ENCODE measurements at places on chromosomes 12 and 14.

DNA sequence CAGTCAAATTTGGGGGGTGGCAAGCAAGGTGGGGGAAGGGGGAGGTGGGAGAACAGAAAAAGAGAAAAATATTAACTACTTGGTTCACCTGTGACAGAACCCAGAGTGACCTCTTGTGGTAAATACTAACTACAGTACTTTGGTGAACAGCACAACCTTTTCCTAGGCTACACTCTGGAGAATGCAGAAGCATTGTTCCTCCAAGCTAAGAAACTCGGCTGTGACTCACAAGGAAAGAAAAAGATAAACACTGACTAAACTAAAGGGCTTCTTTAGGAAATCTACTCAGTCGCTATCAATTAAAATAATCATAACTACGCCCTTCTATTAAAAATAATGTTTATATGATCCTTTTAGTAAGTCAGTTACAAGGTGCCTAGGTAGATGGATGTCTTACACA lies 5.4 kb downstream of the KCNH5 start:
- no peak for DNase-seq

DNA sequence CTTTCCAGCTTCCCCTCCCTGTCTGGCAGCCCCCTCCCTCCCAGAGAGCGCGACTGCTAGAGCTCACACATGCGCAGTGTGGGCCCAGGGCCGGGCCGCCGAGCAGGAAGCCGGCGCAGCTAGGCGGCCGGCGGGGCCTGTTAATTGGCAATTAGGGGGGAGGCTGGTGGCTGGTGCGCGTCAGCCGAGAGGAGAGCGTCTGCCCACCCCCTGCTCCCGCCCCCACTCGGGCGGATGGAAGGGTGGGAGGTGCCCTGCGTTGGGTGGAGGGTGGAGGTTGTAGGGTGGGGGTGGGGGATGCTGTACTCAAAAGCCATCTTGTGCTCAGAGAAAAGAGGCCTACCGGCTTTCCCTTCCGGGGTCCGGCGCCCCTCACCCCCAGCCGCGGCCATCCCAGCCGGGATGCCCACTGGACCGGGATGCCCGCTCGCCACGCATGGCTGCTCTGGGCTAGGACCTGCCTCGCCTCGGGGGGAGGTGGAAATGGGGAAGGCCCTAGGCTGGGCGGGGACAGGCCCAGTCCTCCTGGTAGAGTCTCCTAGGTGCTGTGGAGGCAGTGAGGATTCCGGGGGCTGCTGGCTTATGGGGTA lies 9.2 kb downstream of the HOXC8 start:
- peak; percentile 87 for DNase-seq

GRCh38 chr12:64181430-64182291 lies 40.4 kb downstream of the KICS2 start:
- no peak for DNase-seq

- DNase-seq = no peak
Observed at GRCh38 chr12:42960087-42960527, 370.6 kb upstream of the PRICKLE1 start.

DNA sequence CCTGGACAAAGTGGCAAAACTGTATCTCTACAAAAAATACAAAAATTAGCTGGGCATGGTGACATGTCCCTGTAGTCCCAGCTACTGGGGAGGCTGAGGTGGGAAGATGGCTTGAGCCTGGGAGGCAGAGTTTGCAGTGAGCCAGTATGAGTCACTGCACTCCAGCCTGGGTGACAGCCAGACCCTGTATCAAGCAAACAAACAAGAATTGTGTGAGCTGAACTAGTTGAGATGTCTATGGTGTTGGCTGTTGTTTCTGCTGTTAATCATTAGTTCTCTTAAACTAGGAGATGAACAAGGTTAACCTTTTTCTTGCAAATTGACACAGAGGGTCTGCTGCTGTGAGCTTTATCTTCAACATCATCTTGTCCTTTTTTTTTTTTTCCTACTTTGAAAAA lies 23.6 kb downstream of the RASSF3 start:
- peak; percentile 41 for DNase-seq

DNA sequence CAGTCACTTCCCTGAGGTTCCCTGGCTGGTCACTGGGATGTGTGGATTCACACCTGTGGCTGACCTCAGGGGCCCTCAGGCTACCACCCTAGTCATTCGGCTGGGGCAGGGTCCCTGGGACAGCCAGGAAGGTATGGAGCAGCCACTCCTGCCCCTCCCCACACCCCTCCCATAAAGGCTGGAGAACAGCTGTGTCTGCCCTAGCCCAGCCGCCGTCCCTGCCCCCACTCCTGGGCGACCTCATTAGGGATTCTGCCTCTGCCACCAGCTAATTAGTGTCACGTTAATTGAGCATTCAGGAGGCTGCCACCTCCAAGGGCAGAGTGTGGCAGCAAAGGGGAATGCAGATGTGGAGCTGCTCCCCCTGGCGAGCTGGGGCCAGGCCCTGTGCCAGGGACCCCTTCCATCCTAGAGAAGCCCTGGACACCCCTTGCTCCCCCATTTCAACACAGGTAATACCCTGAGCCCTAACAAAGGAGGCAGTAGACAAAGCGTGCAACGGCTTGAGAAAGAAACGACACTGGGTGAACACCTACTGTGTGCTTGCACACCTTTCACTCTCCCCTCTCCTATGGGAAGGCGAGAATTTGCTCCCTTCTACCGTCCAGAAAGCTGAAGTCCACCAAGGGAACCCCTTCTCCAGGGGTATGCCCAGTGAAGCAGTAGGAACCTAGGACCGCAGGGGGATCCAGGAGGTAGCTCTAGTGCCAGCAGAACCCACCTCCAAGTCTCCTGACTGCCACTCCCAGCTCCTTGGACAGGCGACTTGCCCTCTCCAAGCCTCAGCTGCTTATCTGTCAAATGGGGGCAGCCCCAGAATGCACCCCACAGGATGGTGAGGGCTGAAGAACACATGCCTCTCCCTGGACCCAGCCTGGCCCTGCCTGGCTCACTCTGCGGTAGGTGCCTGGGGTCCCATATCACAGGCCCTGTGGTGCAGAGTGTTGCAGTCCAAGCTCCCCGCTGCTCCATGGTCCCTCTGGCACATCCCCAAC lies 45.1 kb downstream of the FAM222A start:
- no peak for DNase-seq

- no peak for DNase-seq
Observed at GRCh38 chr14:101350021-101350420, 211.3 kb upstream of the DIO3 start.

DNA sequence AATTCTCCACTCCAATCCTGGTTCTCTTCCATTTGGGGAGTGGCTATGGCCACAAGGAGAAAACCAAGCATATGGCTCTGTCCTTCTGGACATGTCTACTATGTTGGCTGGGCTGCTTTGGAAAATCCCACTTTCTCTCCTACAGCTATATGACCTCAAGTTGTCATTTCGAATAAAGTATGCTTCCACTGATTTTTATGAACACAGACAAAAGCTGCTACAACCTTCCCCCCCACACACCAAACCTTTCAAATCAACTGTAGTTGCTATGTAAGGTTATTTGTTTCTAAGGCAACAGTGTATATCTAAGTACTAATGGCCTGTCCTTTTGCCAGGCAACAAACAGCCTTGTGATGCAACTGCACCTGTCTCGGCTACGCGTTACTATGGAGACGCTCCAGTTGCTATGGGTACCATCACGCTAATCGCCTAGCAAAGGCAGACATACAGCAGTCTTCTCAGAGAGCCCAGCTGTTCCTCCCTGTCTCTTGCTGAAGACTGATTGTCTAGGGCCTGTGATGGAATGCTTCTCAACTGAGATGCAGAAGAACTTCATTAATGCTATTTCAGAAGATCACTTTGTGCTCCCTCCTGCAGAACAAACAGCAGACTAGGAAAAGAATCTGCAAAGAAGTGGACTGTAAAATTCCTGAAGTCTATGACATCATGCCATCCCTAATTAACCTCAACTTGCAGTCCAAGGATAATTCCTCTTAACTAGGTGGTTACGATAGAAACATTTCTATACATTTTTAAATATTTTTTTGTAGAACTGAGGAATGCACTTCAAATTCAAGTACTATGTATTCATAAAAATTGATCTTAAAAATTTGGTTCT lies 67.6 kb downstream of the FOXN3 start:
- peak; percentile 41 for DNase-seq

DNA sequence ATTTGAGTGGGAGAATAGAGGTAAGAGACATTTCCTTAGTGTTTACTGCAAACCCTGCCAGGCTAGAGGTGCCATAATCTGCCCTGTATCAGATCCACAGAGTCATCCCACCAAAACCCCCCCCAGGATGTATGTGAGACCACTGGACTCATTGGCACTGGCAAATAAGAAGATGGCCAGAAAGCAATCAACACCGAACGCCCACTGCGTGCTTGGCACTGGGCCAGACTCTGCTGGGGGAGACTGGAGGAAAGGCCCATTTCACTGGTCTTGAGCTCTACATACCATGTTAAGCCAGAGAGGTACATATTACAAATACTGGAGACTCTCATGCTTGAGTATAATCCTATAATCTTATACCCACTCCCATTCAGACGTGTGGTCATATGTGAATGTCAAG lies 44.0 kb downstream of the SMUG1 start:
- DNase-seq = no peak

- no peak for DNase-seq
Observed at GRCh38 chr14:96949594-96949993, 152.4 kb downstream of the VRK1 start.

DNA sequence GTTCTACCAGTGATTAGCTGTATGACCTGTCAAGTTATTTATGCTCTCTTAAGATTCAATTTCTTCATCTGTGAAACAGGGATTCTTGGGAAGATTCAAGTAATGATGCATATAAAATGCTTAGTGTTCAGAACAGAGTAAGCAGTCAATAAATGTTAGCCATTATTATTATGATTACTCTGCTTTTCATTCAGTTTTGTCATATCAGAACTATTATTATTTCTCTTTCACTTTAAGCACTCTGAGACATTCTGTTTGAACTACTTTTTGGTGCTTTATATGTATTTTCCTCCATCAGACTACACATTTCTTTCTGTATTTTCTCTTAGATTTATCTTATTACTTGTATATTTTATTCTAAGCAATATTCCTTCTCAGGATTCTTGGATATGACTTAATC lies 81.2 kb downstream of the CFAP54 start:
- no peak for DNase-seq

Measured in natural killer cell (primary cell).